ENCODE measurements at places on chromosomes 16 and 17.

DNA sequence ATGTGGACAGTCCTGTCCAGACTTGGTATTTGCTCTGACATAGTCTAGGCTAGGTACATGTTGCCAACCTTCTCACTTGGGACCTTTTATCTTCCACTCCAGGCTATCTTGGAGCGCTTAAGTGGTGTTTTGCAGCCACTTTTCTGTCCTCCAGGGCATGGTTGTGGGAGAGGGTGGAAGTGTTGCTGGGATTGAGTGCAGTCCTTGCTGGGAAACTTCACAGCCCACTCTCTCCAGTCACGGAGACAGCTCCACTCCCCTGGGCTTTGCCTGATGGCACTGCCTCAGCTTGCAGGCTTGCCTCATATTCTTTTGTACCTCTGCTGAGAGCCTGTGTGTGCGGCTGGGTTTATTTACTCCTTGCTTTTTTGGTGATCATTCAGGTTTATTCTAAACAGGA is 17.4 kb downstream of the RPA1 start:
- DNase-seq, result no peak

DNA sequence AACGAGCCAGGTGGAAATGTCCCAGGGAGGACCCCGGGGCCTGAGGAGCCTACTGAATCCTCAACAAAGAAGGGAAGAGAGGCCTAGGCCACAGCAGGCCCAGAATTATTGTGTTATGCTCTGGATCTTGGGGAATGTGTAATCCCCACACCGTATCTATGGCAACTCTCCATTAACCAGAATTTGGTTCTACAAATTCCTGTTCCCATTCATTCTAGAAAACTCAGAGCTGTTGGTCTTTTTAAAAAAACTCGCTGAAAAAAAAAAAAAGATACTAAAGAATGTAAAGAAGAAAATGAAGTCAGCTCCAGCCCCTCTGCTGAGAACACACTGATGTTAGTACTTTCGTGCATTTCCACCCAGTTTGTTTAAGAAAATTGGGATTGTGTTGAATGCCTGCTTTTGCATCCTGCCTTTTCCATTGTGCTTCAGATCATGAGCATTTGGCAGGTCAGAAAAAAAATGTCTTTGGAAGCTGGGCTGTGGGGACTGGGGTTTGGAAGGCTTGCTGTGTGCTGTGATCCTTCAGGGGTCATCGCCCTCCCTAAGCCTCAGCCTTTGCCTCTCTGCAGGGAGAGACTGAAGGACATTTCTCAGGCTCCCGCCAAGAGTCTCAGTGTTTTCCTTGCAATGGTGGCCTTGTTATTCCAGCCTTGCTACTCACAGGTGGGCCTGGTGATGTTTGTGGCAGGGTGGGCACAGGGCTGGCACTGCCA is 69.5 kb downstream of the SREBF1 start:
- DNase-seq, result no peak

GRCh38 chr17:7444682-7445618 is at the start of gene CHRNB1:
TSS of gene CHRNB1 (plus strand) at chr17:7445061. CDS start at chr17:7445128, 67 bp downstream.
- no peak for DNase-seq

GRCh38 chr16:5506021-5506420 is 408.4 kb upstream of the EEF2KMT start:
- DNase-seq, result no peak

DNA sequence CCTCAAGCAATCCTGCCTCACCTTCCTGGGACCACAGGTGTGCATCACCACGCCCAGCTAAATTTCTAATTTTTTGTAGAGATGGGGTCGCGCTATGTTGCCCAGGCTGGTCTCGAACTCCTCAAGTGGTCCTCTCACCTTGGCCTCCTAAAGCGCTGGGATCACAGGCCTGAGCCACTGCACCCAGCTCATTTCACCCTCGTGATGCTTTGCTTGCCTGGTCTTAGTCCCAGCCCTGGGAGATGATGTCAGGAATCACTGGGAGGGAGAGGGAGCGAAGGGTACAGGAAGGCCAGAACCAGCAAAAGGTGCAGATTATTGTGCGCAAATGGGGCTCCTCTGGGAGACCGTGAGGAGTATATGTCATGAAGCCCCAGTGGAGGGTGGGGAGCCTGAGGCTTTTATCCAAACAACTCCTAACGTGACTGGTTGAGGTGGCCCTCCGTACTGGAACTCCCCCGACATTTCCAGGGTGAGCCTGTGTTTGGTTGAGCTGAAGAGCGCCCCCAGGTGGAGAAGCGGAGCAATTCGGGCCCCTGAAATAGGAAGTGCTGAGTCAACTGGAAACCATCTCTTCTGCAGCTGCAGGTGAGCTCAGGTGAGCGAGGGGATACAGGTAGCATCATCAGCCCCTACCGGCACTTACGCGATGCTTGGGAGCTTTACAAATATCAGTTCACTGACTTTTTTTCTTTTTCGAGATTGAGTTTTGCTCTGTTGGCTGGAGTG is 41.2 kb upstream of the HAPSTR1 start:
- DNase-seq, result peak; percentile 83

- DNase-seq, result no peak
Observed at GRCh38 chr17:42695500-42695899, 13.2 kb downstream of the CNTNAP1 start.

DNA sequence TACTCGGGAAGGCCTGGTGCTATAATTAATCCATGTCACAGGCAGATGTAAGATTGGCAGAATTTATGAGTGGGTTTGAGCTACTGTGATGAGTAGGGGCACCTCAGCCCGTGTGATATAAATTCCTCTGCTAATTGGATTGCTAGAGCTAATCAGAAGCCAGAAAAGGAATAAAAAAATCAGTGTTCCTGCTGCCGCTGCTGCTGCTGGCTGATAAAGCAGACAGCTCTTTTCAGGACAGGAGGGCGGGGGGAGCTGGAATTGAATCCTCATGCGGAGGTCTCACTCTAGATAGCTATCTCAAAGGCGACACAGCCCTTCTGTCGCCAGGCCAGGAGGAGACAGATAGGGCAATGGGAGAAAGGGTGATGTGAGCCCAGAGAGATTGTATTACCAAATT is 182.7 kb upstream of the ZFHX3 start:
- DNase-seq, result no peak

- DNase-seq, result no peak
Observed at GRCh38 chr16:29900888-29901606, 759 bp downstream of the ASPHD1 start.

DNA sequence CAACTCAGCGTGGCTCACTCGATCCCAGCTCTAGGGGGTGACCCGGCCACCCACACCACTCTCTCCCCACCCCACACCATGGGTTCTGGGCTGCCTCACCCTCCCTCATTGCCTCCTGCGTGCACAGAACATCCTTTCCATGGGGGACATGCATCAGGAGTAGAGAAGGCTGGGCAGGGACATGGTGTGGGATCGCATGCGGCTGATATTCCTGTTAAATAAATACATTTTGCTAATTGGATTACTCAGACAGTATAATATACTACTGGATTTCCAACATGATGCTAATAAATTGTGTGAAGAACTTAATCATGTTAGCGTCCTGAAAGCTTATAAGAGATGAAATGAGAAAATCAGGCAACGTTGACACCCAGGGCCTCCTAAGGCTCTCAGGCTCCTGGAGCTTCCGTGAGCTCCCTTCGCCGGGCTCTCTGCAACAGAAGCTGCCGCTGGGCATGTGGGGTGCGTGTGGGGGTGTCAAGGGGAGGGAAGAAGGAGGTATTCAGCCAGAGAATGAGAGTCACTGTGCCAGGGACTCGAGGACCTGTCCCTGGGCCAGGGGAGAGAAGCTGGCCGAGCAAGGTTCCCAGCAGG is 173.1 kb upstream of the TNRC6C start:
- DNase-seq, result no peak

DNA sequence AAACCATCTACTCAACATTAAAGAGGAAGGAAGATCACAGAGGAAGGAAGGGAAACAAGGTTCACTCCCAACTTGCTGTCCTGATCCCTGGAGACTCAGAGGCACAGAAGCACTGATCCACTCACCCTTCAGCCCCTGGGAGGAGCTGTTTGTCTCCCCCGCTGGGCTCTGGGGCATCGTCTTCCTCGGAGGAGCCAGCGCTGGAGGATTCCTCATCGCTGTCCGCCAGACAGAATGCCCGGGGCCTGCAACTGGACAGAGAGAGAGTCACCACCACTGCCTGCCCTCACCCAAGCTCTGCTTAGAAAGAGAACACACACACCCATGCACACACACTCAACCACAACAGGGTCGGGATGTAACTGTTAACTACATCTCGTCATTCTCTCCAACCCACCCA is 24.8 kb upstream of the ERN1 start:
- no peak for DNase-seq

GRCh38 chr16:79758615-79759346 is 158.2 kb upstream of the MAF start:
- no peak for DNase-seq

DNA sequence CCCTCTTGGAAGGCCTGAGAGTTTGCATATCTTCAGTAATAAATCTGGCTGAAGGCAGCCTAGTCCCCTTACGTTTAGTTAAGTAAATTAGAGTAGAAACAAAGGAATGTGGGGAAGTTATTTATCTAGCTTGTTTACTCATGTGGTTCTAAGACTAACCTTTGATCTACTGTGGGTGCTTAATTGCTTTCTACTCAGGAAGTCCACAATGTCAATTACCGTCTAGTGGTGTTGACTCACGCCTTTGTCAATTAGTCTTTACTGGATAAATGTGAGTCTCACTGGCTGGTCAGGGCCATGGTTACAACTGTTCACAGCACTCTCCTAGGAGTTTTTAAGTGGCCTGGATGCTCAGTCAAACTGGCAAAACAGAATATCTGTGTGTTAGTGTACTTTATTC is 2338.4 kb downstream of the TP53TG3F start:
- DNase-seq, result no peak

- no peak for DNase-seq
Observed at GRCh38 chr17:4534928-4535666, 20.1 kb downstream of the MYBBP1A start.

DNA sequence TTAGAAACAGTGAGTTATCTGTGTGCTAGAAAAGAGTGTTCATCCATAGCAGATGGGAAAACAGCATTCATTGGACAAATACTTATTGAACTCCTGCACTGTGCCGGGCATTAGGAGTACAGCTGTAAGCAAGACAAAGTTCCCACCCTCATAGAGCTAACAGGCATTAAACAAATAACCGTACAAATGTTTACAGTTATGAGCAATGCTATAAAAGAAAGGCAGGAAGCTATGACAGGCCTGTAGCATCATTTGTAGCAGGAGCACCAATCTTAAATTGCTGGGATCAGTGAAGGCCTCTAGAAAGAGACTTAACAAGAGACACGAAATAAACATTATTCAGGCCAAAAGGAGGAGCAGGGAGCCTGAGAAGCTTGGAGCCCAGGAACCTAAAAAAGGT is 15.6 kb downstream of the SDR42E1 start:
- DNase-seq, result no peak

DNA sequence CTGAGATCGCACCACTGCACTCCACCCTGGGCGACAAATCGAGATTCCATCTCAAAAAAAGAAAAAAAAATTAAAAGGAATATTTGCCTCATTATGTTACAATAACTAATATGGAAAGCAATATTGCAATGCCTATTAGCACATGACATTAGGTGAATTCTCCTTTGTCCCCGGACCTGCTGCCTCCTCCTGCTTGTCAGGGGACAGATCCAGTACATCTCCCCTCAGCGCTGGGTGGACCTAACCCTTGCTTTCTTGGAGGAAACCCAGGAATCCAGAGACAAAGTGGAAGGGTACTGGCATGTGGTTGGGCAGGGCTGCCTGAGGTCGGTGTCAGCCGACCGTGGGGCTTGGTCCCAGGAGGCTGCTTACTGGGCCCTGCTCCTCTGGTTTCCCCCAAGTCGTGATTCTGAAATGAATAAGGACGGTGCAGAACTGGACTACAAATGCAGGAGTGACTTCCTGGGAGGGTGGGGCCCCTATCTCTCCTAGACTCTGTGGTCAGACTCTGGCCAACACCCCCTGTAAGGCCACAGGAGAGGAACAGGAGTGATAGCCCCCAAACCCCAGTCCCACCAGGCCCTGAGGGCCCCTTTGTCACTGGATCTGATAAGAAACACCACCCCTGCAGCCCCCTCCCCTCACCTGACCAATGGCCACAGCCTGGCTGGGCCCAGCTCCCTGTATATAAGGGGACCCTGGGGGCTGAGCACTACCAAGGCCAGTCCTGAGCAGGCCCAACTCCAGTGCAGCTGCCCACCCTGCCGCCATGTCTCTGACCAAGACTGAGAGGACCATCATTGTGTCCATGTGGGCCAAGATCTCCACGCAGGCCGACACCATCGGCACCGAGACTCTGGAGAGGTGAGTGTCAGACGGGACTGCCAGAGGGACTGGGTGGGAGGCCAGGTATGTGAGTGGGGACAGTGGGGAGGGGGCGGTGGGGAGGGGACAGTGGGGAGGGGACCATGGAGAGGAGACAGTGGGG is at the start of gene HBZ:
HBZ (plus strand) TSS at position 504 of the 988 bp plus-strand sequence; CDS start at position 770, 266 bp downstream.
- no peak for DNase-seq

GRCh38 chr17:14123619-14124278 is 54.4 kb downstream of the COX10 start:
- DNase-seq, result no peak

DNA sequence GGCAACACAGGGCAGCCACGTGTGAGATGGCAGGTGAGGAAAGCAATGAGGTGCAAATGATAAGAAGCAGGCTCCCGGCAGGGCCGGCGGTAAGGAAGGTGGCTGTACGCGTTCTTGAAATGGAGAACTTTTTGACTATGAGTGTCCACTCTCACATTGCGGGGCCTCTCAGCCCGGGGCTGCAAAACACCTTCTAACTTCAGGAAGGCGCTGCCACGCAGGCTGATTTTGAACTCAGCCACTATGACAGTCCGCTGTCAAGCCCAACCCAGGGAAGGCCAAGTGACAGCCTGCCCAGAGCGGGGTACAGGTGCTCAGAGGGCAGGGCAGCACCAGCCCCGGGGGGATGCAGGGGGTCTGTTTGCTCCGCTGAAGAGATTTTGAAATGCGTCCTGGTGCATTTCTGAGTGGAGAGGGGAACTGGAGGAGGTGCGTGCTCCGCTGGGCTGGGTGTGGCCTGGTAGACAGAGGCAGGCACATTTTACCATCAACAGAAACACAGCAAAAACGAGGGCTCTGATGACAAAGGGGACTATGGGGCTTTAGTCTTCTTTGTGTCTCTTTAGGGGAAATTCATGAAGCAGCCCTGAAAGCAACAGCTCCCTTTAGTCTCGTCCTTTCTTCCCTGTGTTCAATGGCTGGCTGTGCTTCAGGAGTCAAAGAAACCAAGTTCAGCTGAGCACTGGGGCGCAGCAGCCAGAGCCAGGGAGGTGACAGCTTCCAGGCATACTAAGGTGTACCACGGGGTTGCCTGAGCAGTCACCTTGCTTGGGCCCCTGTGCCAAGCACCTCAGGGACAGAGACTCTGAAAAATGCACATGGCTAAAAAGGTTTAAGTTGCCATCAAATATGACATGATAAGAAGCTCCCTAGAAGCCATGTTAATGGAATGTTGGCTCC is 14.6 kb upstream of the SREBF1 start:
- no peak for DNase-seq

GRCh38 chr16:22885951-22886350 is 72.0 kb downstream of the HS3ST2 start:
- no peak for DNase-seq

- DNase-seq, result no peak
Observed at GRCh38 chr16:65572156-65572555, 450.3 kb upstream of the CDH11 start.

GRCh38 chr16:65318138-65318537 is 196.3 kb upstream of the CDH11 start:
- DNase-seq, result no peak
